ENCODE measurements at places on chromosomes 6 and 20.

DNA sequence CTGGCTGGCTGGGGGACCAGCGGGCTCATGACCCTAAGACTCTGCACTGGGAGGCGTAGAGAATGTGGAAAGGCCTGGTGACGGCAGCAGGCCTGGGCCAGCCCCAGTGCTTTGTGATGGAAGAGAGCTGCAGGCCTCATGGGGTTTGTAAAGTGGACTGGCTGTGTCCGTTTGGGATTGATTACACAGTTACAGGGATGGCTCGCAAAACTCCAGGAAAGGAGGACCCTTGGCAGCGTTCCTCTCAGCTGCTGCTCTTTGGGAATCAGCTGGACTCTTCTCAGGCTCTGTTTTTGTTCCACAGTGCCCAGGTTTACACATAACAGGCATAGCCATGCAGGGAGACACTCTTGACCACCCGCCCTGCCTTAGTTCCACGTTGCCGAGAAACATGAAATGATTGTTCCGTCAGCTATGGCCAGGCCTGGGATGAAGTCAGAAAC is 89.0 kb downstream of the SLX4IP start:
- DNase-seq: no peak

DNA sequence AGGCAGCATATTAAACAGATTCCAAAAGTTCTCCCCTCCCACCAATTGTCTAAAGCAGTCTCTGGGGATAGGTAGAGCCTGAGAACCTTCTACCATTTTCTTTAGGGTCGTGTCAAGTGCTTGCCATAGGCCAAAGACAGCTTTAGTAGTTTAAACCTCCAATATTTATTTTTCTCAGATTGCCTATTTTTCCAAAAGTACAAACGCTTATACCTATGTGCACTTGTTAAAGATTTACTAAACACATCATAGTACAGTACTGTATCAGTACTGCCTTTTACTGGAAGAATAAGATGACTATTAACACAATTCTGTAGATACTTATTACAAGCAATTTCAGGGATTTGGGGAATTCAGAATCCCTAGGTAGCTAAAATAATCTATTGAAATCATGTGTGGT is 29.4 kb downstream of the AKIRIN2 start:
- DNase-seq: no peak

DNA sequence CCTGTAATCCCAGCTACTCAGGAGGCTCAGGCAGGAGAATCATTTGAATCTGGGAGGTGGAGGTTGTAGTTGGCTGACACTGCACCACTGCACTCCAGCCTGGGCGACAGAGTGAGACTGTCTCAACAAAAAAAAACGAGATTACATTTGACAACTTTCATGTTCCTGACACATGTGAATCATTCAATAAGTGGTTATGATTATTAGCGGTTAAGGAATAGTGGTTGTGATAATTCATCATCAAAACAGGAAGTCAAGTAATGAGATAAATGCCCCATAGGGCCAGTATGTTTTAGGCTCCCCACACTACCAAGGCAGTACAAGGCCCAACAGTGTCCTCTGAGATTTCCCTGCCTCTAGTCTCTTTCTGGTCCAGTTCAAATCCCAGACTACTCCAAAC is 2.5 kb downstream of the HDDC2 start:
- DNase-seq: no peak

GRCh38 chr6:5457041-5457440 is 195.7 kb downstream of the FARS2 start:
- no peak for DNase-seq

- DNase-seq: no peak
Measured at GRCh38 chr6:101396548-101397173, 3.2 kb downstream of the GRIK2 start.

DNA sequence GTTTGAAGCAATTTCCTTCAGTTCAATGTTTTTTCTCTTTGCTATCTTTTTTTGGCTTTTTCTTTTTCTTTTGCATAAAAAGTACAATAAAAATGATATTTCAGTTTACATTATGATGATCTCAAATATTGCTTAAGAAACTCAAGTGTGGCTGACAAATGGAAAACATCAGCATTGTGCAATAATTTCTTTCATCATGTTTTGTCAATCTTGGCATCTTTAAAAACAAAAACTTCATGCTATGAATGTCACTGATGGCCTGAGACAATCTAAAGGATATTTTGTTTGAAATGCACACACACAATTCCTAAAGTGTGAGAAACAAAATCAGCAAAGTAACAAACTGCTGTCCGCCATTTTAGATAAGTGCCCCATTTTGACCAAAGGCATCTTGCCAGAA is 13.9 kb upstream of the MTCL3 start:
- DNase-seq: no peak

DNA sequence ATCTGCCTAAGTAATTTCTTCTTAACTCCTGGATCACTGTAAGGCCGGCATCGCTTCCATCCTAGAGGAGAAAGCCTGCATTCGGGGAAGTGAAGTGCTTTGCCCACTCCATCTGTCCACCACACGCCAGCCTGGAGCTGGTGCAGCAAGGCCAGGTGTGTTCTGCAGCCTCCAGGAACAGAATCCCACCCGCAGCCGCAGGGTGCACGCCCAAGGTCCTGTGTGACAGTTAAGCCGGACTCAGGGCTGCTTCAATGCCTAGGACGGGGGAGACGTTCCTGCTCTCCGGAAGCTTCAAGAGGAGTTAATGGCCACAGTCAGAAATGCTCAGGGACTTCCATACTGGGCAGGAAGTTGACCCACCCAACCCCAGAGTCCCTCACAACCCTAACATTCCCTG is 86.1 kb upstream of the QKI start:
- no peak for DNase-seq

GRCh38 chr6:151069641-151070040 is 170.1 kb upstream of the AKAP12 start:
- no peak for DNase-seq

DNA sequence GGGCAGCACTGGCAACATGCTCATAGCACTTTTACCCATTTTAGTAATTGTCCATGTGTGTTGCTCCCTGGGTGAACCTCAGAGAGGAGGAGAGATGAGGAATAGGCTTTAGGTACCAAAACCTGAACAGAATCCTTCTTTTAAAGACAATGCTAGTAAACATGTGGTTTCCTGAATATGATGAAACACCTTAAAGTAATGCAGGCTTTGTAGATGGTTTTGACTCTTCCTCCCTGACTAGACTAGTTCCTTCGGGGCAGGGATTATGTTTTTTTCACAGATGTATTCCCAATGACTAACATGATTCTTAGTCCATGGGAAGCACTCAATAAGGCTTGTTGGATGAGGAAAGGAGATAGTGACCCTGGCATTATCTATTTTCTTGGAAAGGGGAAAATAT is 367.6 kb upstream of the JAG1 start:
- DNase-seq: no peak

GRCh38 chr20:57701651-57702050 is 8.2 kb downstream of the PMEPA1 start:
- DNase-seq: no peak

GRCh38 chr6:55820696-55821095 is 54.7 kb downstream of the BMP5 start:
- DNase-seq: no peak

GRCh38 chr20:25369529-25369928 is 21.1 kb downstream of the ABHD12 start:
- no peak for DNase-seq

DNA sequence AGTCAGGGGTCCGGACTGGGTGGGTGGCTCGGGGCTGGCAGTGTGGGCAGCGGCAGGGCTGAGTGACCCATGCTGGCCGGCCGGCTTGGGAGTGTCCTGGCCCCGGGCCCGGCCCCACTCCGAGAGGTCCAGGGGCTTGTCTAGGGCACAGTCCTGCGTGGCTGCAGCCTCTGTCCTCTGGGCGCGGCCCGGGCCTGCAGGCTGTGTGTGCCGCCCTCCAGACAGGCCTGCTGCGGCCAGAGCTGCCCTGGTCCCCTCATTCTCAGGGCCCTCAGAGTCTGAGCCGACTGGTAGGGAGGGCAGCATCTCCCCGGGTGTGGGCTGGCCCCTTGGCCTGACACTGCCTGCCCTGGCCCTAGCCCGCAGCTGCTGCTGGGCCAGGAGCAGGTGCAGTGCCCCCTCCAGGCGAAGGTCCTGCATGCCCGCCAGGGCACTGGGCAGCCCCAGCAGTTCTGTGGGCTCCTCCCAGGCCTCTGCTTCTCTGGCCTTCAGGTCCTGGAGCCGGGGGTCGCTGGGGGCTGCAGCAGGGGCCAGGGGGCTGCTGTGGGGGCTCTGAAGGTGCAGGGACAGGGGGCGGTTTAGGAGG is 6.9 kb upstream of the CABLES2 start:
- DNase-seq: no peak

DNA sequence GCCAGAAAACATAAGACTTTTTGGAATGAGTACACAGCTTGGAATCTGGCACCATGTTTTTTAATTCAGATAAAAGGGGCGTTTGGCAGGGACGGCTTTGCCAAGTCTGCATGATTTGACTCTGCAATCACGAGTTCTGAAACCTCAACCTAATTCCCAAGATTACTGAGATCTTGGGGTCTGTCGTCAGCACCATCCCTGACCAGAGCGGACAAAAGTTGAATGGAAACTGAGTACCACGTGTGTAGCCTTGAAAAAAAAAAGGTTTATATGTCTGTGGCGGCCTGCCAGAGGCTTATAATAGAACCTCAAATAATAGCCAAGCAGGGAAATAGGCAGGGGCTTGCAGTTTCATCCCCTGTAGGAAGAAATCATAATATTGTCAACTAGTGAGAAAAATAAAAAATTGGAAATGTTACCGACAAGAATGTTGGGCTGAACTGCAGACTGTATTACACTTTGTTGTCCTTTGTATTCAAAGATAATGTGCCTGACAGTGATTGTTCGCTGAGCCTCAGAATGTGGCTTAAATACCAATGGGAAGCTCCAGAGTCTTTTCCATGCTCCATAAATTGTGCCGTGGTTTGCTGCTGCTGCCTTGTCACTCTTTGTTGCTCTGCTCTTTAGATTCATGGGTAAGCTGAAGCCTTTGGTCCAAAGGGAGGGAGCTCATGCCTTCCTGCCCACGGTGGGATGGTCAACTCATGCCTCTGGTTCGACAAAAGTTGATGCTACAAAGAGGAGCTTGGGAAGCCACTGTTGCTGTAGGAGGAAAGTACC is 118.8 kb upstream of the ARID1B start:
- DNase-seq: no peak

DNA sequence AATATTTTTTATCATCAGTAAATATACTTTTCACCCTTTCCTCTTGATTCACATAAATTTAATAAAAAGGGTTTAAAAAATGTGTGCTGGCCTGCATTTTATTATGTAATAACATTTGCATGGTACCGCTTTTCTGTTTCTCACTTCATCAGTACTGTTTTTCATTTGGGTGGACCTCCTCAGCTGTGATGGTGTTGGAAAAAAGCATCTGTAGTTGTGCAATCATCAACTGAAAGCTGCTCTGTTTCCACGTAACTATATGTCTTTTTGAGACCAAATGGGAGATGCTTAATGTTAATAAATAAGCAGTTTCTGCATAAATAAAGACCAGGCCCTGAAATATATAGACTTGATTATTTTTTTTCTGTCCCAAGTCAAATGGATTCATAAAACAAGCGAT is 31.6 kb upstream of the CENPW start:
- DNase-seq: no peak

- no peak for DNase-seq
Measured at GRCh38 chr6:72976484-72976883, 248.8 kb downstream of the KHDC1L start.

DNA sequence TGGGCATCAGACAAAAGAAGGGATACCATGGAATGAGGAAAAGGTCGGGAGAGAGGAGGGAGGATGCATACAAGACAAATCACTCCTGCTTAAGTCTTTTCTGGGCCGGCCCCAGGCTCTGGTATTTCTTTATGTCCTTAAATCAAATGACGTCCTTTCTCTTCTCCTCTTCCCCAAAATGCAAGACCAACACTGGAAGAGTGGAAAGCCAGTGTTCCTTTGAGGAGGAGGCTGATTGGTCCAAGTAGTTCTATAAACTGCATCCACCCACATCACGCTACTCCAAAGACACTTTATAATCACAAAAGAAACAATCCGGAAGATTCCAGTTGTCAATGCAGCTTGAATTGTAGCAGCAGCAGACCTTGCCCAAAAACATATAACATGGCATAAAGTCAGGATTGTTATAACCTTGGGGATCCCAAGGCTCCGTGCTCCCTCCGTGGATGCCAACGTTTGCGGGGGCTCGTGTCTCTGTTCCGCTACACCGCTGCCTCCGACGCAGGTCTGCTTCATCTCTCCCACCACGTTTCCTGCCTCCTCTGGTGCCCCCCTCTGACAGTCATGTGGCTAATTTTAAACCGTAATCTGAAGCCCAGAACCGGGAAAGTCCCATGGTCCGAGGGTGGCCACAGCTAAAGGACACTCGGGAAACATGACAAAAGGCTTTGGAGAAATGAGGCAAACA is 47.1 kb downstream of the MCUR1 start:
- DNase-seq: no peak

DNA sequence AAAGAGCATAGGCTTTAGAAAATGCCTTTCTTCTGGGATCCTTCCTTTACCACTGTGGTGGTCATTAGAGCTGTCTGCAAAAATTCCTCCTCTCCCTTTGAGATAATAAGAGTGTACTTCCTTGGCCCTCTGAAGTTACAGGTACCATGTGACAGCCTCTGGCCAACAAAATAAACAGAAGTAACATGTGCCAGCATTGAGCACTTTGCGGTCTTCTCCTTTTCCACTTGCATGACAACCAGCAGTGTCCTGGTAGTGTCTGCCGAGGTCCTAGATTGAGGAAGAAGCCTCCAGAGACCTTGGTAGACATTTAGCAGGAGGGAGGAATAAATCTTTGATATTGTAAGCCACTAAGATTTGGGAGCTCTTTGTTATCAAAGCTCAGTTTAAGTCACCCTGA is 87.5 kb upstream of the ARID1B start:
- DNase-seq: no peak

- no peak for DNase-seq
Measured at GRCh38 chr6:33080127-33081089, 4.6 kb downstream of the HLA-DPB1 start.

GRCh38 chr6:87806635-87807034 is 104.6 kb upstream of the AKIRIN2 start:
- no peak for DNase-seq
